Dermis microvascular lymphatic vessel endothelial cell (primary cell): ENCODE measurements at places on chromosomes 1 and 21. TPM values are rescaled to one million over a fixed set of nuclear protein-coding genes. Genes with fewer than 3 reads are reported as not detected.

SLAMF6 gene
- not detected in 2 replicates for total RNA-seq

HCN3 gene
- 0.38 and 0.51 TPM in 2 replicates for total RNA-seq

FBLIM1 gene
- total RNA-seq: 136 and 174 TPM in 2 replicates

PLXNA2 gene
- 40.8 and 54.7 TPM in 2 replicates for total RNA-seq

ACTA1 gene
- under 0.01 TPM in 1 of 2 replicates, not detected in the other for total RNA-seq

ITGB2 gene
- 0.13 and 0.25 TPM in 2 replicates for total RNA-seq
